ENCODE measurements at places on chromosomes 4 and X.

DNA sequence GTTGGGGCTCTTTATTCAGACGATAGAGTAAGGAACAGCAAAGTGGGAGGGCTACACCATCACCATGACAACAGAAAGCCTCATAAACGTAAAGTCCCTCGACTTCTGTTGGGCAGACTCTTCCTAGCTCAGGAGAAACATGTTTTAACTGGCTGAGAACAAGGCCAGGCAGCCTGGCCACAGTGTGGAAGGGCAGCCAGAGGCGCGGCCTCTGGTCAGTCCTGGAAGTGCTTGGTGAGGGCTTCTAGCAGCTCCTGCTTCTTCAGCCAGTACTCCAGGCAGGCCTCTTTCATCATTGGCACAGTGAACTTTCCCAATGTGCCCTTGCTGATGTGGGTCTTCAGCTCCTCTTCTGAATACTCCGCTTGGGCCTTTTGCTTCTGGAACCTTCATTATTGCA lies 690.9 kb downstream of the PCDH19 start:
- DNase-seq, result no peak

GRCh38 chrX:47226531-47227333 lies 6.1 kb upstream of the USP11 start:
- DNase-seq, result no peak

- no peak for DNase-seq
Measured at GRCh38 chrX:46572340-46572936, 1.1 kb upstream of the CHST7 start.

DNA sequence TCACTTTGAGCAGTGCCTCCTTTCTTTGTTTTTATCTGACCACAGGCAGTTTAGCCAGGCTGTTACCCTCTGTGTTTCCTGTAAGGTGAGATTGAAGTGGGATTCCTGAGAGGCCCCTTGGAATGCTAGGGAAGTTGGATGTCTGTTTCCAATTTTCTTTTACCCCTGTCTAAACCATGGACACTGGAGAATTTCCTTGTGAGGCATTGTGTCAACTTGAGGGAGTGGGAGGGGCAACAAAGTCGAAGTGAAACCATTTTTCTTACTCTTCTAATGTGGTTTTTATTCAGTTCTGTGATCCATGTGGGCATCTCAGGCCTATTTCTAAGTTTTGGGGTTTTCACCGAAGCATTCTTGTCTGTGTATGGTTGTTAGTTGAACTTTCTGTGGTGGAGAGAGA lies 296.1 kb upstream of the UGT8 start:
- DNase-seq, result peak; percentile 74

DNA sequence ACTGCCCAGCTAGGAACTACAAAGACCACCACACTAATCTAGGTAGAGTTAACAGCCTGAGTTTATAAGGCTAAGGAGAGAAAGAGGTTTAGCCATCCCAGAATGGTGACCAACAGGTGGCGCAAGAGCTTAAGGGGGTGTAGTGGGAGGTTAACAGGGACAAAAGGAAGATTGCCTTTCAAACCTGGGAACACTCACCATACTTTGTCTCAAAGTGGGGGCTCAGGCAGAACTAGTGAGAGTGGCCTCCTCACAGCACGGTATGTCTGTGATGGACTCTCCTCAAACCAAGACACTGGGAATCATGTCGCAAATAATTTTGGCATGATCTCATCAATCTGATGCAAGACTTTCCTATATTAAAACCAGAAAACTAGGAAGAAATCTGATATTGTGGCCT lies 23.4 kb downstream of the CCNI start:
- DNase-seq, result peak; percentile 82

- peak; percentile 58 for DNase-seq
Measured at GRCh38 chrX:10022580-10023245, 55.6 kb downstream of the CLDN34 start.

GRCh38 chr4:138407329-138407728 lies 165.2 kb upstream of the SLC7A11 start:
- DNase-seq, result no peak

DNA sequence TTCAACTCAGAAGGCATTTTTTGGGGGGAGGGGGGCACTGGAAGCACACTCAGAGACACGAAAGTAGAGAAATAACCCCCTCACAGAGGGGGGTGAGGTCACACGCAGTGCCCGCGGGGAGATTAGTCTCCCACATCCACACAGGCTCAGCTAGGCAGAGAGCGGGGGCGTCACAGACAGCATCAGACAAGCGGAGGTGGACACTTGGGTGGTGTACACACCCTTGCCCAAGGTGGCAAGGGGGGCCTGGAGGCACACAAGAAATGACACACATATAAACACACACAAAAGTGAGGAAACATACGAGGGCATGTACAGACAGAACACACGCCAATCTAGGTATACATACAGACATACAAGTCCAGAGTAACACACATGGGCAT lies 637 bp upstream of the SYN1 start:
- DNase-seq, result no peak

DNA sequence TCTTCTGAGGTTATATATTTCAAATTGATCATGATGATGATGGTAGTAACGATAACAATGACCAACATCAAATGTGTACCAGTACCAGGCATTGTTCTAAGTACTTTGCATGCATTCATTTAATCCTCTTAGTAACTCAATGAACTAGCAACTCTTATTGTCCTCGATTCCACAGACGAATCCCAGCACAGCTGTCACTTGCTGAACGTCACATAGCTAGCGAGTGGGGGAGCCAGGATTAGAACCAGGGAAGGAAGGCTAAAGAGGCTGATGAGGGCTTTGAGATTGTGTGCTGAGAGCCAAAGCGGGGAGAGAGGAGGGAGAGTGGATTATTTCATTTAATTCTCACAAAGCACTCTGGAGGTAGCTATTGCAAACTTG lies 103.6 kb downstream of the PHOX2B start:
- no peak for DNase-seq

- no peak for DNase-seq
Measured at GRCh38 chrX:133374874-133375387, 40.4 kb downstream of the GPC4 start.

- no peak for DNase-seq
Measured at GRCh38 chr4:37968747-37969146, 8.5 kb downstream of the PTTG2 start.

DNA sequence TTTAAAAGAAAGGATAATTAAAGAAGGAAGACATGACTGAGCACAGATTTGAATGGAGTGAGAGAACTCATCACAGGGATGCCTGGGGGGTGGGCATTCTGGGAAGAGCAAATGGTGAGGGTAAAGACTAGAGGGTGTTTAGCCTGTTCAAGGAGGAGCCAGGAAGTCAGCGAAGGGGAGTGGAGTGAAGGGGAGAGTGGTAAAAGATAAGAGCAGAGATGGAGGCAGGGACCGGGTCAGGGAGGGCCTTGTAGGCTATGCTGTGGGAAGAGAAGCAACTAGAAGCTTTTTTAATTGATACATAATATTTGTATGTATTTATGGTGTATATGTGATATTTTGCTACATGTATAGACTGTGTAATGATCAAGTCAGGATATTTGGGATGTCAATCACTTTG lies 2.2 kb upstream of the VGLL1 start:
- DNase-seq, result no peak

DNA sequence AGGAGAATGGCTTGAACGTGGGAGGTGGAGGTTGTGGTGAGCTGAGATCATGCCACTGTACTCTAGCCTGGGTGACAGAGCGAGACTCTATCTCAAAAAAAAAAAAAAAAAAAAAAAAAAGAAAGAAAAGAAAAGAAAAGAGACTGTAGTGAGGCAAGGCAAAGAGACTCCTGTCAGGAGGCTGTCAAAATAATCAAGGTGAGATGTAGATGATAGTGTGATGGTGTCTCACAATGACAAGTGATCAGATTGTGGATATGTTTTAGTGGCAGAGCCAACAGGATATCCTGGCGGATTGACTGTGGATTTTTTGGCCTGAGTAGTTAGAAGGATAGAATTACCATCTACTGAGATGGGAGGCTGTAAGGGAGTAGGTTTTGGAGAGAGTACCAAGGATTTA lies 12.6 kb downstream of the TRPC5OS start:
- no peak for DNase-seq

DNA sequence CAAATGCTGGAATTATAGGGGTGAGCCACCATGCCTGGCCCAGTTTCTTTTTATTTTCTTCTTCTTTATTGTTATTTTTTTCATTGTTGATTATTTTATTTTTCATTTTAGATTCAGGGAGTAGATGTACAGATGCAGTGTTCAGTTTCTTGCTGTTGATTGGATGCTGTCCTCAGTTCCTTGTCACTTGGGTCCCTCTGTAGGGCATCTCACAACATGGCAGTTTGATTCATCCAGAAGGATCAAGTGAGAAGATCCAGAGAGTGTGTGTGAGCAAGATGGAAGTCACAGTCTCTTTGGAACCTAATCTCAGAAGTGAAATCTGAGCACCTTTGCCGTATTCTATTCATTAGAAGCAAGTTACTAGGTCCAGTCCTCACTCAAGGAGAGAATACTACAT lies 20.9 kb downstream of the HMGB3 start:
- DNase-seq, result no peak

- DNase-seq, result no peak
Measured at GRCh38 chrX:130162094-130162735, 3.4 kb downstream of the AIFM1 start.

GRCh38 chr4:145535202-145535601 lies 53.5 kb downstream of the SMAD1 start:
- DNase-seq, result no peak

DNA sequence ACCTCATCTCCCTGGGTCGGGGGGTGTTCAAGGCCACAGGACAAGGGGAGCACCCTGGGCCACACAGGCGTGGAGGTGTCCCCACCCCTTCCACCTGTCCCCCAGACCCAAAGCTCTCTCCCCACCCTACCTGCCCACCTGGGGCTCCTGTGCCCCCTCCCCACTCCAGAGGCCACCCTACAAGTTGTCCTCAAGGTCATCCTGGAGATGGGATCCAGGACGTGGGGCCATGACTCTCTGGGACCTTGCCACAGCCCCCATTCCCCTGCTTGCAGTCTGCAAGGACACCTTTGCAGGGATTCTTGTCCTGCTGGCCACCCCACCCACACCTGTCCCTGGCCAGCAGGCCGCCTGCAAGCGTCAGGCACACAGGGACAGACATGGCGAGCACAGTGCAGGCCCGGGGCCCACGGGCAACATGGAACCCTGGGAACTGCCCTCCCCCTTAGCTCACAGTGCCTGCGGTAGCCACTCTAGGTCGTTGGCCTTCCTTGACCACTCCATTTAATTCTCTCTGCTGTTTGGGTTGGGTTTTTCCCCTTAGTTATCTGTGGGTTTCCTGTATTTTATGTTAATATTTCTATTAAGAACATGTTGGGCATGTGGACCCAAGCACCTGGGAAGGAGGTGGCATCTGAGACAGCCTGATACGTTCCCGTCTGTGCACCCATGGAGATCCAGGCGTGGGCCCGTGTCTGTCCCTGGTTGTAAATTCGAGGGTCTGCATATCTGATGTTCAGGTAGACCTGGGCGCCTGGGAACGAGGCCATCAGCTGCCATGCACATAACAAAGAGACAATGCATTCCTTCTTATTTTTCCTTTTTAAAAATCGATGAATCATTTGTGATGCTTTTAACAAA lies 197.5 kb downstream of the AFAP1 start:
- DNase-seq, result no peak

DNA sequence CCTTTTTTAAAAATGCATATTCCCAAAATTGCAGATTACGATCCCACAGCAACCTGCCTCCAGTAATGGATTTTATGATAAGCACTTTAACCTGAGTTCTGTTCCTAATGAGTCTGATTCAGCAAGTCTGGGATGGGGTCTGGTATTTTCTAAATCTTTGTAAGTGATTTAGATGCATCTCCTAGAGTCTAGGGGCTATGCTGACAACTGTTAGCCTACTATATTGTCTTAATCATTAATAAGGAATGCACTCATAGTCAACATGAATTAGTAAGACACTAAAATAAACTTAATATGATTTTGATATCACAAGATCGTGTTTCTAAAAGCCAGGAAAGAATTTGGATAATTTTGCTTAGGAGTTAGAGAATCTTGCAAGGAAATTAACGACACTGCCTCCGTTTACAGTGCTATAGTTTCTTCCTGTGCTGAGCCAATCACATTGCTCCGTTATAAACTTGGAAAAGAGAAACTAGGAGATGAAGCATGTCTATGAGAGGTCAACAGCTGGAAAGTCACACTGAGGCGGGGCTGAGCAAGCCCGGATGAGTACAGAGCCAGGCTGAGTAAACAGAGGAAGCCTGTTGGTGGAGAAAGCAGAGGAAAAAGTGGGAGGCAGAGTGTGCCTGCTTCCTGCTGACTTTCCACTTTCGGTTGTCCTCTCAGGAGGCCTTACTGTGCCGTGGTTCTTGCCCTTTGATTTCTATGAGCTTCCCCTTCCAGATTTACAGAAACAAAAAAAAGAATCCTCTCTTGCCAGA lies 5.4 kb downstream of the SCARB2 start:
- peak; percentile 77 for DNase-seq

- DNase-seq, result no peak
Measured at GRCh38 chrX:105101378-105101777, 119.1 kb downstream of the TEX13A start.
